SJSA1 (cell line): ENCODE measurements at places on chromosomes 5 and 9. TPM values are rescaled to one million over a fixed set of nuclear protein-coding genes. Genes with fewer than 3 reads are reported as not detected.

KCNT1 gene
- total RNA-seq, result not detected in 2 replicates

DNA sequence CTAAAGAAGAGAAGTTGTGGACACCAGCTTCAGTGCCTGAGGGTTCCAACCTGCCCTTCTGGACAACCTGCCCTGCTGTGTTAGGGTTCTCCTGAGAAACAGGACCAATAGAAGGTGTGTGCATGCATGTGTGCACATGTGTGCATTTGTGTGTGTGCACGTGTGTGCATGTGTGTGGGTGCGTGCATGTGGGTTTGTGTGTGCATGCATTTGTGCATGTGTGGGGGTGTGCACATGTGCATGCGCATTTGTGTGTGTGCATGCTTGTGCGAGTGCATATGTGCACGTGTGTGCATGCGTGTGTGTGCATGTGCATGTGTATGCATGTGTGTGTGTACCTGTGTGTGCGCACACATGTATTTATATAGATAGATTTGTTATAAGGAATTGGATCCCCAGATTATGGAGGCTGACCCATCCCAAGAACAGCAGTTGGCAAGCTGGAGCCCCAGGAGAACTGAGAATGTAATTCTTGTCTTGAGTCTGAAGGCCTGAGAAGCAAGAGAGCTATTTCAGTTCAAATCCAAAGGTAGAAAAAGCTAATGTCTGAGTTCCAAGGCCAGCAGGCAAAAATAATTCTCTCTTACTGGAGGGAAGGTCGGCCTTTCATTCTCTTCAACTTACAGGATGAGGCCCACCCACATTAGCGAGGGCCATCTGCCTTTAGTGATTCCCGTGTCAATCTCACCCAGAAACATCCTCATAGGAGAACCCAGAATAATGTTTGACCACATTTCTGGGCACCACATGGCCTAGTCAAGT lies 62.9 kb upstream of the SYNPO start:
- DNase-seq, result no peak
- no peak overlapping the region for H3K4me3 ChIP-seq
- no peaks in the 10 kb centered on the region for H3K36me3 ChIP-seq
- H3K27ac ChIP-seq, result no peak overlapping the region
- H3K27me3 ChIP-seq, result no peaks in the 10 kb centered on the region
- peaks cover 35% of the 10 kb centered on the region for H3K4me1 ChIP-seq

GRCh38 chr9:136741883-136742571 lies 713 bp downstream of the LCN10 start:
- peaks cover 74% of the 10 kb centered on the region for H3K27me3 ChIP-seq
- H3K4me1 ChIP-seq, result no peaks in the 10 kb centered on the region
- DNase-seq, result no peak
- H3K27ac ChIP-seq, result no peak overlapping the region

- H3K27me3 ChIP-seq, result no peaks in the 10 kb centered on the region
- H3K4me1 ChIP-seq, result peaks cover 14% of the 10 kb centered on the region
- no peak overlapping the region for H3K4me3 ChIP-seq
- DNase-seq, result peak; percentile 35
These were observed 20.6 kb downstream of the ELL2 start for GRCh38 chr5:95940758-95941682.

DNA sequence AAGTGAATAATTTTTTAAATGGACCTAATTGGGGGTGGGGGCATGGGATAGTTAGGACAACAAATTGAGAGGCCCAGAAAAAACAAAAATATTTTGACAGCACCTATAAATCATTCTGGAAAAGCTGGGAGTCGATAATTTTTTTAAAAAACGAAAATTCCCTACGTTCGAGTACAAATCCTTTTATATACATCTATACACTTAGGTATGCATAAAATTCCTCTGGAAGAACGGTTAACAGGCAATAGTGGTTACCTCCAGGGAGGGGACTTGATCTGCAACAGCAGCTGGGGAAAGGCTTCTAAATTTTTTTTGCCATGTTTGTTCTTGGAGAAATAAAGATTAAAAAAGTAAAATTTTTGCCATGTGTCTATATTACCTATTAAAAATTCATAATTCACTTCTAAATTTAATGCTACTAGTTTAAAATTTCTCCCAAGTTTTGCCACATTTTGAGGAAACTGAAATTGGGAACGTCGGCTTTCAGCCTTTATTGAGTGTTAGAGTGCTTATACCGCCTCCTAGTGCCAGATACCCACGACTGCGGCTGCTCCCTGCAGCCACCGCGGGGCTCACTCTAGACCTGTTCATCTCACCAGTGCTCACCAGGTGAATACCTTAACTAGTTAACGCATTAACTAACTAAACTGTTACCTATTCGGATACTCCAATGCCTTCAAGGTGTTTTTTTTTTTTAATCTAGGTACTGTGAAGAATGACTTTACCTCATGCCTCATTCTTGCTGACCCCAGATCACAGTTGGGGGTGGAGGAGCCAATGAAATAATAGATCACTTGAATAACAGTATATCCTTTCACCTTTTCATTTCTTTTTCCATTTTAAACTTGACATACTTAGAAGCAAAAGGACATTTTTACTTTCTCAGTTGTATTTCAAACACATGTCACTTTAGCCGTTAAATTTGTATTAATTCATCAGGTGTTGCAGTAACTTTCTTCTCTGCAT lies 1.8 kb upstream of the BHMT start:
- 0 out of 2 replicates have a peak, but pooled peaks cover 3% of the 10 kb centered on the region for H3K27me3 ChIP-seq
- H3K27ac ChIP-seq, result no peak overlapping the region
- H3K4me3 ChIP-seq, result no peak overlapping the region
- H3K36me3 ChIP-seq, result no peaks in the 10 kb centered on the region
- DNase-seq, result no peak
- no peaks in the 10 kb centered on the region for H3K4me1 ChIP-seq

DNA sequence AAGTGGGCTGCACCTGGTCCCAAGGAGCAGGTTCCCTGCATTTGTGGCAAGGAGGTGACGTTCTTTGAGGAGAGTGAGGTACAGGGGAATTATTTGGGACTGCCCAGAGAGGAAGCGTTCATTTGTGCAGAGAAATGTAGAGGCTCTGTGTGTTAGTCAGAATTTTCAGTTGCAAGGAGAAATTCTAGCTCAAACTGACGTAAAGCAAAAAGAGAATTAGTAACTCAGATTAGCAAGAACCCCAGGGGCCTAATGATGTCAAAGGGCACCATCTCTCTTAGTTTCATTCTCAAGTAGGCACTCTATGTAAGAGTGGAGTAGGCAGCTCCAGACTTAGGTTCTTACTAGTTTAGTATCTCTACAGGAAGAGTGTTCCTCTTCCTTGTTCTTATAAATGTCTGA lies 2.4 kb upstream of the TXN start:
- H3K36me3 ChIP-seq, result peaks cover 14% of the 10 kb centered on the region
- H3K4me1 ChIP-seq, result peaks cover 19% of the 10 kb centered on the region
- no peak overlapping the region for H3K4me3 ChIP-seq
- H3K27ac ChIP-seq, result no peak overlapping the region

SLC4A9 gene
- not detected in 2 replicates for total RNA-seq

DNA sequence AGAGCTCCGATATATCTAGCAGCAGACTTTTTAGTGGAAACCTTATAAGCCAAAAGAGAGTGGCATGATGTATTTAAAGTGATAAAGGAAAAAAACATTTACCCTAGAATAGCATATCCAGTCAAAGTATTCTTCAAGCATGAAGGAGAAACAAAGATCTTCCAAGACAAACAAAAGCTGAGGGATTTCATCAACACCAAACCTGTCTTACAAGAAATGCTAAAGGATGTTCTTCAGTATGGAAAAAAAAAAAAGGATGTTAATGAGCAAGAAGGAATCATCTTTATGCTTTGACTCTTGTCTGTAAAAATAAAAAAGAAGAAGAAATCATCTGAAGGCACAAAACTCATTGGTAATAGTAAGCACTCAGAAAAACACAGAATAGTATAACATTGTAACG lies 338.2 kb downstream of the TLE1 start:
- H3K4me3 ChIP-seq, result no peak overlapping the region
- no peaks in the 10 kb centered on the region for H3K36me3 ChIP-seq
- H3K4me1 ChIP-seq, result no peaks in the 10 kb centered on the region

GRCh38 chr5:107272509-107272908 lies 398.2 kb downstream of the EFNA5 start:
- H3K36me3 ChIP-seq, result no peaks in the 10 kb centered on the region
- no peak overlapping the region for H3K4me3 ChIP-seq
- H3K27me3 ChIP-seq, result peaks cover 4% of the 10 kb centered on the region; the same call in 1 of the 2 replicates
- no peak for DNase-seq
- H3K27ac ChIP-seq, result no peak overlapping the region

DNA sequence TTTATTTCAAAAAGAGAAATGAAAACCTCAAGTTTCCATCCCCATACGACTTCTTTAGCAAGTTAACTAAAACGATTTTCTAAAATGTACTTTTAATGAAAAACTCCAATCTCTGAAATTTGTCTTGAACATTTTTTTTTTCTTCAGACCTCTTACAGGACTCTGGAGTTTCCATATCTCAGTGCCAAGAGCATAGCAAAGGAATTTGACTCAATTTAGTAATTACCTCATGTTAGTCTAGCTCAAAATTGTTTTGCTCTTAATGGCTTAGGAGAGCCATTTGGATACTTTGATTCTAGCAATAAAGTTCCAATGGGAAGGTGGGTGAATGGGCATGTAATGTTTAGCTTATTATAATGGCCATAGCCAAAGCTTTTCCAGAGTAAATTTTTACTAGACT lies 26.0 kb upstream of the SPATA31D4 start:
- H3K36me3 ChIP-seq, result no peaks in the 10 kb centered on the region
- H3K4me3 ChIP-seq, result no peak overlapping the region
- H3K4me1 ChIP-seq, result peaks cover 3% of the 10 kb centered on the region; the same call in 1 of the 2 replicates
- no peak overlapping the region for H3K27ac ChIP-seq

DNA sequence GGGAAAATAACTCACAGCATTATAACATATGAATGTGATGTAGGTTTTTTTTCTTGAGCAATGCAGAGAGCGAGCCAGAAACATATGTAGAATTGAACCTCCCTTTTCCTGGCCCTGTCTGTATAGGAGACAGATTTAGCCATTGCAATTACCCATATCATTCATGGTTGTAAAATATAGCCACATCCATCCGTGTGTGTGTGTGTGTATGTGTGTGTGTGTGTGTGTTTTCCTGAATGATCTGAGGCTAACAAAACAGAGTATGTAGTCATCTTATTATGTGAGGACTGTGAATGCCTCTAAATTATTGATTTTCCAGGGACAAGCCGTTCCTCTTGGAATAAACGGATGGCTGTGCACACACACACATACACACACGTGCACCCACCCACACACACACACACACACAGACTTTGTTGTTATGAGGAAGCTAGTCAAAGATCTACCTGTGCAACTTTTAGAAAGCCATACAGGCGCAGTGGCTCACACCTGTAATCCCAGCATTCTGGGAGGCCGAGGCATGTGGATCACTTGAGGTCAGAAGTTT lies 11.7 kb upstream of the DENND1A start:
- no peaks in the 10 kb centered on the region for H3K4me1 ChIP-seq
- DNase-seq, result no peak
- no peak overlapping the region for H3K4me3 ChIP-seq
- no peak overlapping the region for H3K27ac ChIP-seq

TNPO1 gene
- 185 and 277 TPM in 2 replicates for total RNA-seq

GRCh38 chr9:127177231-127177630 lies 54.8 kb upstream of the ANGPTL2 start:
- H3K27me3 ChIP-seq, result no peaks in the 10 kb centered on the region
- DNase-seq, result peak; percentile 24
- H3K4me3 ChIP-seq, result no peak overlapping the region
- no peak overlapping the region for H3K27ac ChIP-seq

DNA sequence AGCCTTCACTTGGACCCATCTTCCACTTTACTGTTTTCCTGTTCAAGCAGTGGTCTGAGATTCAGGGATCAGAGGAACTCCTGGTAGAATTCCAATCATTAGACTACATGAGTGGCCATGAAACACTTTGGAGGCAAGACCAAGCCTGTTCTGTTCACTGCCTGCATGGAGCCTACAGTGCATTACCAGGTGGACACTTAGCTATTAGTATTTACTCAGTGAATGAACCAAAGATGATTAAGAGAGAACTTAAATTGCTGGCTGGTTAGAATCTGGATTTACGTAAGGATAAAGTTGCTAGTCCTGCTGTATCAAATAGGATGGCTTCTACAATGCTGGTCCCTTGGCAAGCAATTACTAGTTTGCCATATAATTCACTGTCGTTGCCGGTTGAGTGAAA lies 245.5 kb downstream of the ARRDC3 start:
- H3K36me3 ChIP-seq, result no peaks in the 10 kb centered on the region
- DNase-seq, result no peak
- H3K4me3 ChIP-seq, result no peak overlapping the region
- H3K27ac ChIP-seq, result no peak overlapping the region
- 0 out of 2 replicates have a peak, but pooled peaks cover 4% of the 10 kb centered on the region for H3K4me1 ChIP-seq

- no peak overlapping the region for H3K4me3 ChIP-seq
- H3K27ac ChIP-seq, result peak overlapping the region; percentile 65
- H3K36me3 ChIP-seq, result 0 out of 2 replicates have a peak, but pooled peaks cover under 1% of the 10 kb centered on the region
These were observed 71.9 kb downstream of the ITGA1 start for GRCh38 chr5:52859628-52860027.

DNA sequence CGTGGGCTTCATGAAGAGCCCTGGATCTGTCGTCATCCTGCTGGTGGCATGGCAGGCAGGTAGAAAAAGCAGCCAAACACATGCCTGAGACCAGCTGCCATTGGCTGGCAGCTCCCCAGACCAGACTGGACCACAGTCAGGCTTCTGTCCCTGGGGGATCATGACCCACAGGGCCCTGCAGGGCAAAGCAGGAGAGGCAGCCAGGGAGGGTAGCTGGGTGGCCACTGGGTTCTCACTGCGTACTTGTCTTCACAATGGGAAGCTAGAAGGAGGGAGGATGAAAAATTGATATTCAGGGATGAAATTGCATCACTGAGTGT lies 67.8 kb upstream of the GARNL3 start:
- peaks cover 5% of the 10 kb centered on the region; the same call in 1 of the 2 replicates for H3K4me1 ChIP-seq
- no peak for DNase-seq
- H3K27me3 ChIP-seq, result no peaks in the 10 kb centered on the region
- H3K27ac ChIP-seq, result no peak overlapping the region

SLC1A3 gene
- total RNA-seq, result 37.0 and 62.0 TPM in 2 replicates

- DNase-seq, result no peak
- no peak overlapping the region for H3K4me3 ChIP-seq
- H3K36me3 ChIP-seq, result no peaks in the 10 kb centered on the region
- H3K4me1 ChIP-seq, result no peaks in the 10 kb centered on the region
- H3K27me3 ChIP-seq, result no peaks in the 10 kb centered on the region
These were observed 147.5 kb downstream of the LURAP1L start for GRCh38 chr9:12922224-12922866.

- H3K4me1 ChIP-seq, result peaks cover 25% of the 10 kb centered on the region
- no peaks in the 10 kb centered on the region for H3K27me3 ChIP-seq
- H3K36me3 ChIP-seq, result no peaks in the 10 kb centered on the region
- H3K27ac ChIP-seq, result no peak overlapping the region
- H3K4me3 ChIP-seq, result no peak overlapping the region
These were observed 143.9 kb upstream of the DAP start for GRCh38 chr5:10904862-10905432.

CD274 gene
- total RNA-seq, result 6.2 and 8.0 TPM in 2 replicates

GRCh38 chr5:145787001-145787400 lies 48.1 kb downstream of the PRELID2 start:
- no peak for DNase-seq
- no peak overlapping the region for H3K4me3 ChIP-seq
- H3K27ac ChIP-seq, result no peak overlapping the region
- H3K27me3 ChIP-seq, result no peaks in the 10 kb centered on the region
- no peaks in the 10 kb centered on the region for H3K4me1 ChIP-seq
- no peaks in the 10 kb centered on the region for H3K36me3 ChIP-seq

DNA sequence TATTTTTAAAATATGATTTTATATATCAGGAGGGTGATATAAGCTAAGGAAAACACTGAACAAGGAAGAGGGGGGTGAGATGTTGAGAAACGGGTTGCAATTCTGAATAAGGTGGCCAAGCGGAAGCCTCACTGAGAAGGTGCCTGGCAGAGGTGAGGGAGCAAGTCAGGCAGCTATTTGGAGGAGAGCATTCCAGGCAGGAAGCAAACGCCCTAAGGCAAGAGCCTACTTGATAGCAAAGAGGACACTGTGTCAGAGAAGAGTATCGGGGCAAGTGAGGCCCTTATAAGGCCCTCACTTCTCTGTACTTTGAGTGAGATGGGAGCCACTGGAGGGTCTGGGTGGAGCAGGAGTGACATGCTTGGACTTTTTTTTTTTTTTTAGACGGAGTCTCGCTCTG lies 8.0 kb upstream of the CTNNA1 start:
- peaks cover 14% of the 10 kb centered on the region for H3K4me1 ChIP-seq
- no peaks in the 10 kb centered on the region for H3K27me3 ChIP-seq
- H3K36me3 ChIP-seq, result no peaks in the 10 kb centered on the region
